ENCODE measurements at places on chromosomes 16 and 17.

DNA sequence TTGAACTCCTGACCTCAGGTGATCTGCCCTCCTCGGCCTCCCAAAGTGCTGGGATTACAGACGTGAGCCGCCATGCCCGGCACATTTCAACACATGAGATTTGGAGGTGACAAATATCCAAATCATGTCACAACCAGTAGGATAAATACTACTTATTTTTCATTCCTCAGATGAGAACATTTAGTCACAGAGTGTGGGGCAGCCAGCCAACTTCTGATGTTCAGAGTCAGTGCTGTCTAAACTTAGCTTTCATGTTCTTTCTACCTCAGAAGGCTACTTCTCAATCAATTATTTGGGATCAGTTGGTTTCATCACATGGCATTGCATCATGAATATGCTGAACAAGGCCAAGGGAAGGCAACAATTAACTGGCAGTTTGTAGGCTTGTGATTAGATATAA is 134.5 kb downstream of the CDH13 start:
- no peak overlapping the region for H3K4me3 ChIP-seq
- peaks cover 23% of the 10 kb centered on the region for H3K27me3 ChIP-seq
- H3K4me1 ChIP-seq, result no peaks in the 10 kb centered on the region
- H3K36me3 ChIP-seq, result no peaks in the 10 kb centered on the region
- no peak overlapping the region for H3K27ac ChIP-seq
- DNase-seq, result no peak

DNA sequence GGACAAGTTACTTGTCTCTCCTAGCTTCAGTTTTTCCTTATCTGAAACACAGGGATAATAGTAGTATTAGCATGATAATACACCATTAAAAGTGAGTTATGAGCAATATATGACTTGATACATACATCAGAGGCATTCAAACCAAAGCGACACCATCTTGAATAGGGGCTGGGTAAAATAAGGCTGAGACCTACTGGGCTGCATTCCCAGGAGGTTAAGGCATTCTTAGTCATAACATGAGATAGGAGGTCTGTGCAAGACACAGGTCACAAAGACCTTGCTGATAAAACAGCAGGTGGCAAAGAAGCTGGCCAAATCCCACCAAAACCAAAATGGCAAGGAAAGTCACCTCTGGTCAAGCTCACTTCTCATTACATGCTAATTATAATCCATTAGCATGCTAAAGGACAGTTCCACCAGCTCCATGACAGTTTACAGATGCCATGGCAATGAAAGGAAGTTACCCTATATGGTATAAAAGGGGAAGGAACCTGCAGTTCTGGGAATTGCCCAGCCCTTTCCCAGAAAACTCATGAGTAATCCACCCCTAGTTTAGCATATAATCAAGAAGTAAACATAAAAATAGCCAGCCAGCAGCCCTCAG is 37.2 kb upstream of the HS3ST3A1 start:
- no peak overlapping the region for H3K4me3 ChIP-seq
- peaks cover 8% of the 10 kb centered on the region for H3K4me1 ChIP-seq
- no peak overlapping the region for H3K27ac ChIP-seq
- H3K27me3 ChIP-seq, result peaks cover 3% of the 10 kb centered on the region
- no peaks in the 10 kb centered on the region for H3K36me3 ChIP-seq
- DNase-seq, result no peak

GRCh38 chr16:212999-213398 is 16.2 kb downstream of the LUC7L start:
- DNase-seq, result no peak
- H3K36me3 ChIP-seq, result peaks cover 40% of the 10 kb centered on the region
- no peaks in the 10 kb centered on the region for H3K27me3 ChIP-seq
- H3K4me1 ChIP-seq, result no peaks in the 10 kb centered on the region
- peak overlapping the region; percentile 12 for H3K27ac ChIP-seq

GRCh38 chr17:17749921-17750320 is 68.7 kb downstream of the RAI1 start:
- peaks cover 57% of the 10 kb centered on the region for H3K4me1 ChIP-seq
- H3K36me3 ChIP-seq, result no peaks in the 10 kb centered on the region
- DNase-seq, result no peak

Measured in mesothelial cell of epicardium (in vitro differentiated cells).